Omental fat pad (tissue), 4 donors: ENCODE measurements at places on chromosomes 16 and 17.

- DNase-seq = no peak
These were observed at the start of gene SLC22A31 for GRCh38 chr16:89200124-89200849. SLC22A31 (minus strand) TSS chr16:89200537; CDS start chr16:89200501, 36 bp downstream.

GRCh38 chr17:42476411-42476810 lies 17.7 kb downstream of the ATP6V0A1 start:
- DNase-seq = no peak

DNA sequence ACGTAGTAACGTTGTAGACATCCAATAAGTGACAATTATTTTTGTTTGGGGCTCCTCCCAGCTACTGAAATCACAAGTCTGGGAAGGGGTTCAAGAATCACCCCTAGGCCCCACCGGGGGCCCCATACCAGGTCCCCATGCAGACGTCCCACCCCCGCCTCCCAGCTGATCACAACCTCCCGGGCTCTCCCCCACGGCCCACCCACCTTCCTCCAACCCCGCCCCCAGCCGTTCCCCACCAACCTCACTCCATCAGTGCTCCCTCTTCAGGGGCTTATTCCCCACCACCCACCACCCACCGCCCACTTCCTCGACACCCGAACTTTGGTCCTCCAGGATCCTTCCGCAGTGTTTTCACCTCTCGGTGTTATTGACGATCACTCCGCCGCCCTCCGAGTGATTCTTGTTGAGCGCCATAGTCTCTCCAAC lies 240 bp downstream of the WBP2 start:
- no peak for DNase-seq

- no peak for DNase-seq
These were observed 16.0 kb downstream of the ABCA8 start for GRCh38 chr17:68939195-68939594.

GRCh38 chr17:74467221-74467951 lies 952 bp downstream of the CD300A start:
- DNase-seq = no peak

GRCh38 chr16:88893127-88893968 lies 26.9 kb upstream of the PABPN1L start:
- DNase-seq = no peak

DNA sequence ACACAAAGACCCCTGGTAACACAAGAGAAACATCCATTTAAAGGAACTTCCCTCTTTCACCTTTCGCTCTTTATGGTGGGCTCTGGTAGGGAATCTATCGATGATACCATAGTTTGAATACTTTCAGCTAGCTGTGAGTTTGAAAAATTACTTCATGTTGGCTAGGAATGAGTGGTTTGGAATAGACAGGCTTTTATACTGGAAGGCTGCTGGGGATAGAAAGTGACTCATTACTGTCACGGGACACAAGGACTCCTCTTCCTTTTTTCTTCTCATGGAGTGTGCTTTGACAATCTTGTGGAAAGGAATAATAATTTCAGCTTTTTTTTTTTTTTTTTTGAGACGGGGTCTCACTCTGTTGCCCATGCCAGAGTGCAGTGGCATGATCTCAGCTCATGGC lies 76.9 kb downstream of the CYB561 start:
- no peak for DNase-seq

- no peak for DNase-seq
These were observed 1.7 kb upstream of the DVL2 start for GRCh38 chr17:7235693-7236665.

DNA sequence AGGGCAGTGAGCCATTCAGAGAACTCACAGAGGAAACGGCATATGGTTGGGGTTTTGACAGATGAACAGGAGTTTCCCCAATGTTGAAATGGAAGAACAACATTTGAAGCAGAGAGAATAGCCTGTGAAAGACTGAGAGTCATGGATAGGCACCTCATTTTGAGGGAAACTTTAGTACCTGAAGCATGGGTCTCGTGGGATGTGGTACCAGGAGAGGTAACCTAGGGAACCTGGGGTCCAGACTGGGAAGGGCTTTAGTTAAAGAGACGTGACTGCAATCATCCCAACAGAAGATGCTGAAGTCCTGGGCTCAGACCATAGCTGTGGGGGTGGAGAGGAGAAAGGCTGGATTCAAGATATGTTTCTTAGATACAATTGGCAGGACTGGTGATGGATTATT lies 137.8 kb upstream of the CCL2 start:
- DNase-seq = no peak

- no peak for DNase-seq
These were observed 480 bp downstream of the TXNL4B start for GRCh38 chr16:72092832-72093447.

- DNase-seq = no peak
These were observed 94.0 kb upstream of the CDH5 start for GRCh38 chr16:66272461-66272860.

GRCh38 chr17:79878329-79878947 lies 39.2 kb upstream of the CBX4 start:
- DNase-seq = no peak

- no peak for DNase-seq
These were observed 867.3 kb upstream of the GOT2 start for GRCh38 chr16:59601452-59601851.

DNA sequence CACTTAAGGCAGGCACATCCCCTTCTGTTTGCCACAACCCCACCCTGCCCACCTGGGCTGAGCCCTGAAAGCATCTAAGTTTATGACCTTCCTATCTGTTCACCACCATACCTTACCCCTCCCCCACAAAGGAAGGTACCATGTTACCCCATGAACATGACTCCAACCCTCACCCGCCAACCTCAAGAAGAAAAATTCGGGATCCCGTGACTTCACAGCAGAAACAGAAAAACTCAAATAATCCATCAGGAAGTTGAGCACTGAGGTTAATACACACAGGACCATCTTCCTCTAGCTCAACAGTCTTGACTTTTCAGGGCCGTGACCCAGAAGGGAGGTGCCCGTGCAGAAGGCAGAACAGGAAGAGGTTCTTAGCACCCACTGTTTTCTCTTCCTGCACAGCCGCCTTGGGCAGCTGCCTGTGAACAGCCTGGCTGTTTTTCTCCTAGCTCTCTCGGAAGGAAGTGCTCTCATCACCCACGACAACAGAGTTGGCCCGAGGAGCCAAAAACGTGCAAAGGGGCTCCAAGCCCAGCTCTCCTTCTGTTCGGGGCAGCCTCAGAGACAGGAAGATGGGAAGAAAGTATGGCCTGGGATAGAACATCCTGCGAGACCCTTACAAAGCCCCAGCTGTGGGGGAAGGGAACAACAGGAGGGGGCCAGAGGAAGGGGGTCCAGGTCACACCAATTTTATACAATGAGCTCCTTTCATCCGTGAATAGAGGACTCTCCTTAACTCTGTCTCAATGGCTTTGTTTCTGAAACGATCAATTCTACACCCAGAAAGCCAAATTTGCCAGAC lies 101.1 kb downstream of the XYLT1 start:
- DNase-seq = no peak

GRCh38 chr16:11251525-11252481 lies 4.2 kb downstream of the SOCS1 start:
- no peak for DNase-seq

DNA sequence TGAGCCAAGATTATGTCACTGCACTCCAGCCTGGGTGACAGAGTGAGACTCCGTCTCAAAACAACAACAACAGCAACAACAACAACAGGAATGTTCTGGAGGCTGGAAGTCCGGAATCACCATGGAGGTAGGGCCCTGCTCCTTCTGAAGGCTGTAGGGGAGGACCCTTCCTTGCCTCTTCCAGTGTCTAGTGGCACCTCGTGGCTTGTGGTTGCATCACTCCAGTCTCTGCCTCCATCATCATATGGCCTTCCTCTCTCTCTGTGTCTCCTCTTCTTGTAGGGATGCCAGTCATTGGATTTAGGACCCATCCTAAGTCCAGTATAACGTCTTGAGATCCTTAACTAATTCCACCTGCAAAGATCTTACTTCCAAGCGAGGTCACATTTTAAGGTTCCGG lies 14.0 kb downstream of the NAGPA start:
- DNase-seq = no peak

GRCh38 chr16:2689968-2690801 lies 7.9 kb downstream of the KCTD5 start:
- DNase-seq = no peak

GRCh38 chr16:27107185-27107592 lies 40.5 kb downstream of the C16orf82 start:
- no peak for DNase-seq

GRCh38 chr16:3642397-3643094 lies 11.9 kb upstream of the DNASE1 start:
- no peak for DNase-seq

DNA sequence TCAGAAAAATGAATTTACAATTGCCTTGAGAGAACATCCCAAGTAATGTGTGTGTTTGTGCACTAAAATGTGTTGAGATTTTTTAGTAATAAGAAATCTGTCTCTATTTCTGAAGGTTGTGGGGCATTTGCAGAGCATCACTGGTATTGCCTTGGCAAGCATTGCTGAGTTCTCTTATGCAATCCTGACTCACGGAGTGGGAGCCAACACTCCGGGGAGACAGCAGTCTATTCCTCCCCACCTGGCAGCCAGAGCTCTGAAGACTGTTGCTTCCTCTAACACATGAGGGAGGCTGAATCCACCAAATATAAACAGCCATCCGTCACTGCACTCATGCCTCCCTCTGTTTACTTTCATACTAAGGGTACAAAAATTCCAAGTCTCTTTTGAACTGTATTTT lies 10.6 kb downstream of the CNTD1 start:
- DNase-seq = no peak

DNA sequence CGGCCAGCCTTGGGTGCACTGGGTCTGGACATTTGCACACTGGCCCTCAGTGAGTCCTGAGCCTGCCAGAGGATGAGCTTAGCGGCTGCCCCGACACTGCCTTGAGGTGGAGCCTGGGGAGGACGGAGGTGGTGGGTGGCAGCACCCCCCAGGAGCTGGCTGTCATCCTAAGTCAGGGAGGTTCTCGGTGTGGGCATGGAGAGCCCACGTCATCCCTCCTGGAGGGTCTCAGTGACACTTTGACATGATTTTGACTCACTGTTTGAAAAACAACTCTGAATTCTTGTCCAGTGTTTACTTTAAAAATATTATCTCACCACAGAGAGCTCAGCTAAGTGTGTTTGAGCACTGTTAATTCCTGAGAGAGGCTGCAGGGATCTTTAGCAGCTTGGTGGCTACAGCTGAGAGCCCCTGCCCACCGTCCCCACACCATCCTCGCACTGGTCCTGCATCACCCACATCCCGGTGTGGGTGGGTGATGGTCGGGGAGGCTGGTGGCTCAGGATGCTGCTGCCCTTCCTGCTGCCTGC lies 63.1 kb downstream of the BANP start:
- no peak for DNase-seq

DNA sequence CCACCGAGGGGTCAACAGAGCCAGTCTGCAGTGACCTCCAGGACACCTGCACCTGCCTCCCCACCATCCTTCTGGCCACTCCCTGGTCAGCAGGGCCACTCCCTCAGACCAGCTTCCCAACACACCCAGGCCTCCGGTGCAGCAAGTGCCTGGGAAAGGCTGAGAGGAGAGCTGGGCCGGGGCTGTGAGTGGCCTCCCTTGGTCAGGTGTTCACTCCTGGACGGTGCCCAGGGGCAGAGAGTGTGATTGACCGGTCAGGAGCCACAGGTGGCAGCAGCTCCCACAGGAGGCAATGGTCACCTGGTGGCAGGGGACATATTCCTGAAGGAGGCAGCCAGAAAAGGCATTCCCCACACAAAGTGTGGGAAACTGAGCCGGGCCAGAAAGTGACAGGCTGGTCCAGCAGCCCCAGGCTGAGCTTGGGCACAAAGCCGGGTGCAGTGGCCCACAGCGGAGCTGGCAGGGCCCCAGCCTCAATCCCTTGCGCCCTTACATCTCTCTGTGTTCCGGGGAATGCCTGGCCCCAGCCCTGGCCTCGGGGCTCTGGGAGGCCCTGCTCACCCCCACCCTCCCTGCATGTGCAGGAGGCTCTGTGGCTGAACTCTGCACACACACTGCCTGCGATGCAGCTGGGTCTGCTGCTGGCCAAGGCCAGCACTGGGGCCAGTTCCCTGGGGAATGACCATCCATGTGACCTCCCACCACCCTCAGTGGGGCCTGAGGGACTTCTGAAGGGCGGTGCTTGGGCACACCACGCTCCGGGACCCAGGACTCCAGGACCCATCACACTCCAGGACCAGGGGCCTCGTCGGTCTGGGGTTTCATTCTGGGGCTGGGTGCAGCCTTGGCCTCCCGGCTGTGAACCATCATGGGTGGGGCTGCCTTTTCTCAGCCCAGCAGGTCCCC lies 1.2 kb upstream of the C17orf99 start:
- DNase-seq = no peak

DNA sequence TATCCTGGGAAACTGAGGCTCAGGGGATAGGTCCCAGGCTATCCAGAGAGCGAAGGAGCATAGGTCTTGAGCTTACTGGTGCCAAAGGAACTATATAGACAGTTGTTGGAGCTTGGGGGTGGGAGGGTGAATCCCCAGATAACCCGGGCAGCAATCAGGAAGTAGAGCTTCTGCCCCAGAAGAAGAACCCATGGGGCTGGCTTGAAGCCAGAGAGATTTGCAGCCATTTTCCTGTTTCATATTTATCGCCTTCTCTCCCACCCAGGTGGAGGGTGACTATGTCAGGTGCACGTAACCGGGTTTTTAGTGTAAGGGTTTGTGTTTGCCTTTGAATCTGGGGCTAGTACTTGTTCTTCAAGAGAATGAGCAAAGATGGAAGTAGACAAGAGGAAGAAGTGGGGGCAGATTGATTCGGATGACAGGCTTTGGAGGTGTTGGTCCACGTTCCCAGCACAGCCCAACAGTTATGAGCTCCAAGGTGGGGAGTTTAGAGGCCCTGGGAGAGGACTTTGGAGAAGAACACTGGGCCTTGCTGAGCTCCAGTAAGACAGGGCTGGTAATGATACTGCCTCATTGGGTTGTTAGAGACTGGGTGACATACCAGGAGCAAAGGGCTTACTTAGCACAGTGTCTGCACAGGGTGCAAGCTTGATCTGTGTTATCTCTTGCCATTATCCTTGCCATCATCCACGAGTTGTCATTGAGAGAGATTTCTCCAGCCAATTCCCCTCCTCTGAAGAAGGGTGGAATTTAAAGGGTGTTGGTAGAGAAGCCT lies 145.6 kb downstream of the CCDC182 start:
- no peak for DNase-seq

DNA sequence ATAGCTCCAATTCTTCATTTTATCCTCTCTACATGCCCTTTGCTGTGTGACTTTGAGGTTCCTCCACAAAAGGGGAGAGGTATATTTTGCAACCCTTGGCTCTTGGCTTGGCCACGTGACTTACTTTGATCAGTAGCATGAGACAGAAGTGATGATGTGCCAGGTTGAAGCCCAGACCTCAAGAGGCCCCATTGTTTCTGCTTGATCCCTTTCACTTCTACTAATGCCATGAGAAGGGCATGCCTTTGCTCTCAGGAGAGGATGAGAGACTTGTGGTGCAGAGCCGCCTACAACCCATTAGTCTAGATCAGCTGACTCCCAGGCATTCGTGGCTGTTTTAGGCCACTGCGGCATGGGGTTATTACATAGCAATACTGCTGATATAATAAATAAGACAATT lies 356.2 kb upstream of the SALL1 start:
- DNase-seq = no peak

GRCh38 chr16:2250652-2251295 lies 613 bp downstream of the ECI1 start:
- no peak for DNase-seq
